ENCODE measurements at places on chromosomes 12 and 14. TPM values are rescaled to one million over a fixed set of nuclear protein-coding genes. Genes with fewer than 3 reads are reported as not detected.

DNA sequence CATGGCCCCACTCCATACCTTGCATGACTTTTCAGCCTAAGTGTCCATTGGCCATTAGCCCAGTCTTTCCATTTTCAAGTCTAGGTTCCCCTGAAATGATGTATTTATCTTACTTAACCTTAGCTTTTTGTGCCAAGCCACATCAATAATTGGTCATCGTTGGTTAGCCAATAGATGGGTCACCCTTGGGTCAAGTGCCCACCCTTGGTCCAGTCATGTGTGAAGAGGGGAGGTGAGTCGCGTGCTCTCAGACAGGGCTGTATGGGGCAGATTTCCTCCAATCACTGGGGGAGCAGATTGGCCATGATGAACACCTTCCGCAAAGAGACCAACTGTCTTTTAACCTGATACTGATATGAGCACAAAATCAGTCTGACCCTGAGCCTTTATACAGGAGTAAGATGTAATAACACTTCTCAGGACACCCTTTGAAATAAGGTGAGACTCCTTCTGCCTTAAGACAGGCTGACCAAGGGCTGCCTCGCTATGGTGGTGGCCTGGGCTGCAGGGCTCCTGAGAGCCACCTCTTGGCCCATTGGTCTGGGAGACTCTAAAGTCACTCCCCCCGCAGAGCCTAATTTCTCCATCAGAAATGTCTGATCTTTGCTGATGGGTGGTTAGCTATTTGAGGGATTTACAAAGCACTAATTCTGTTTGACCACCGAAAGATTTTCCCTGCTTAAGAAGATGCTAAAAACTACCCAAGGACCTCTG lies 143.2 kb downstream of the ZFP36L1 start:
- peak; percentile 58 for DNase-seq

The RHEBL1 gene
- 0.25 TPM for total RNA-seq

The TAS2R8 gene
- total RNA-seq: 0.45 TPM

DNA sequence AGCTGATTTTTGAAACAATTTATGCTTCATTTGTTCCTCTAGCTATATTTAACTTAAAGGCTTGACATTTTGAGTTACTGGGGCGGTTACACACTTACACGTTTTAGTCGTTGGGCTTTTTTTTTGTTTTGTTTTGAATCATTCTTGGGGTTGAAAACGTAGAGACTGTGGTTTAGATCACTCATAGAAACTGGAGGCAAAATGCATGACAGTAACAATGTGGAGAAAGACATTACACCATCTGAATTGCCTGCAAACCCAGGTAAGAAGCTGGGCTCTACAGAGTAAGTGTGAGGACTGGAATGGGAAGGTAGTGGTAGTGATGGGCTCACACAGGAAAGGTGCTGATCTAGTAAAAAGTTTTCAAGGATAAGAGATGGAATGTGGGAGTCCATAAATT lies at the start of gene CLEC2D:
Gene CLEC2D (plus strand): TSS at position 180 of the 400 bp plus-strand sequence. CDS start 22 bp downstream, at position 202.
- no peak for DNase-seq

GRCh38 chr12:57151741-57152630 lies 4.6 kb upstream of the LRP1-AS start:
- peak; percentile 97 for DNase-seq

The MANSC4 gene
- total RNA-seq: not detected

DNA sequence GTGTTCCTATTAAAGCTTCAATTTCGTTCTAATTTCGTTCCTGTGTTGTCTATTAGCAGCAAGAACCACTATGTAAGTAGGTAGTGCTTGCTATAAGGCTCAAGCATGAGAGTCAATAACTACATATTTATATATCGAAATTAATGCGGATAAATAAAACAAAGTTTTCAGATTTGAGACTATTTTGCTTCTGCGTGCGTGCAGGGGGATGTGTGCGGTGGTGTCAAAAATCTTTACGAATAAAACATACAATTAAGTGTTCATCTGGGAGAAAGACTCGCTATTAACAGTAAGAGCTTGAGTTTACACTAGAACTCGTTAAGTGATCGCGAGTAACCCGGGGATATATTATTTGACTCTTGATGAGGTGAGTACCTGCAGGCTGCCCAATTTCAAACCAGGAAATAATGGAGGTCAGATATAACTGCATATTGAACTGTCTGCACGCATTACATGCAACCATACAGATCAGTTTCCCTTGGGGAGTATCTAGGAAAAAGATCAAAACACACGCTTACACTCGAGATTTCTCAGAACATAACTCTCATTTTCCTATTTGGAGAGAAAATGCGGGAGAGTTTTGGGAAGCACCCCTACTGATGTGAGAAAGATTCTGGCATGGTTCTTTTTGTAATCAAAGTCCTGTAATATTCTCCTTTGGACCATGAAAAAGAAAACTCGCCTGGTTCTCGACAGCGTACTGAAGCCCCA lies 813 bp downstream of the TWF1 start:
- DNase-seq: peak; percentile 13

- DNase-seq: no peak
Measured at GRCh38 chr12:59895166-59895775, 299.4 kb downstream of the SLC16A7 start.

DNA sequence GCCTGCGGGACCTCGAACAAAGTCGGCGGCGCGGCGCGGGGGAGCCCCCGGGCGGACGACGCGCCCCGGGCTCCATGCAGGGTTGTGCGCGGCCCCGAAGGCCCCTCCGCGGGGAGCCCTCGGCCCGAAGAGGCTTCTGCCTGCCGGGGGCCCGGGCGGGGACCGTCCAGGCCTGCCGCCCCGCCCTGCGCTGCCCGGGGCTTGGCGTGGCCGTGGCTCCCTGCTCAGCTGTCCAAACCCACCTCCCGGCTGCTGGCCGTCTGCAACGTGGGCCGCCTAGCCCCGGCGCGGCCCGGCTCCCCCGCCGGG lies 670 bp downstream of the DYRK2 start:
- no peak for DNase-seq

DNA sequence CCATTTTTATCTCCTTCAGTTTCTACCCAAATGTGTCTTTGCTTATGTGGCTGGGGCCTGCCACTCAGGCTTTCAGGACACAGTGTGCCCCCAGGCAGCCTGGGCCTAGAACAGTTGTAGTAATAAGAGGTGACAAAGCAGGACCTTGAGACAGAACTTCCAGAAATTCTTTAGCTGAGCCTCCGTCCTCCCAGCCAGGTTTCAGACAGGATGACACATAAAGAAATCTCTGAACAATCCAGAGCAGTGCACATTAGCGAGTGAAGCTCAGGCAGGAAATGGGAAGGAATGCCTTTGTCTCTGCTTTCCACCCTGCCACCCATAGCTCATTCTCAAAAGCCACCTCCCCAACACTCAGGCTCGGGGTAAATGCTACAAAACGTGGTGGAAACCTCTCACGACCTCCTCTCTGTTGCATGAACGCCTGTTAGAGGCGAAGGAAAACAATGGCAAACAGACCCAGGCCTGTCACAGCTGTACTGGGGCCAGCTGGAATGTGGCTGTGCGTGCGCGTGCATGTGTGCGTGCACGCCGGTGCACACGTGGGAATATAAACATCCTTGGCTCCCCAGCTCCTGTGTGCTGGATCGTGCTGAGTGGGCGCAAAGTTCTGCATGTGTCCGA lies 286.7 kb downstream of the ZFP36L1 start:
- DNase-seq: peak; percentile 64
